ENCODE measurements at places on chromosomes 6 and 20.

DNA sequence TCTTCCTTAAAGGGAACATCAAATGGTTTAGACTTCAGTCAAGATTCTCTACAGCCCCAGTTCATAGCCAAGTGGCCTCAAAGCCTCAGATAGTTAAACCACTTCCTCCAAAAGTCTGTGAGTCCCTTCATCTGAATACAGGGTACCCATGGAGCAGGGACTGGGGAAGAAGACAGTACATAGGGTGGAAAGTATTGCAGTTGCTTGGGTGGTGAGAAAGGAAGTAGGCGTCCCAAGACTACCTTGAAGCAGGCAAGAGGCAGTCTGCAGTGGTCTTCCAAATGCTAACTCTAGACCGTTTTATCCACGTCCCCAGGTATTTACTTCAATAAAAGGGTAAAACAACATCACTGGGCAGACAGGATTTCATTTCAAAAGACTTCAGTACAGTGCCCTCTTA, 2.0 kb downstream of the FYN start:
- no peak for DNase-seq

GRCh38 chr6:76124018-76124417, 51.6 kb upstream of the IMPG1 start:
- DNase-seq, result no peak

DNA sequence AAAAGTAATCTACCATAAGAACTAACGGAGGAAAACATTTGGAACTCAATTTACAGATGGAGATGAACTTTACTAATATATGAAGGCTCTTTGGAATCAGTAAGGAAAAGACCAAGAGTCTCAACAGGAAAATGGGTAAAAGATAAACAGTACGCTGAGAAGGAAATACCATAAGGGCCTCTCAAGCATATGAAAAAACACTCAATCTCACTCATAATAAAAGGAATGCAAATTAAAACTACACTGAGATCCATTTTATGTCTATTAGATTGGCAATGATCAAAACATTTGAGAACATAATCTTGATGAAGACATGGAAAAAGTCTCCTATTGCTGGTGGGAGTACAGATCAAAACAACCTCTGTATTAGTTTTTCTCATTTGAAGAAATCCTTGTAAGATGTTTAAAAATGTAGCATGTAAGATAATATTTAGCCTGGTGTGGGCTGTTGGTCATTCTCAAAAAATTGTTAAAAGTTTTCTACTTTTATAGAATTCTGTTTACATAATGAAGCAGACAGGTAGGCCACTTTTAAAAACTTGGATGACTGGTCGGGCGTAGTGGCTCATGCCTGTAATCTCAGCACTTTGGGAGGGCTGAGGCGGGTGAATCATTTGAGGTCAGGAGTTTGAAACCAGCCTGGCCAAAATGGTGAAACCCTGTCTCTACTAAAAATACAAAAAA, 14.5 kb downstream of the REV3L start:
- no peak for DNase-seq

DNA sequence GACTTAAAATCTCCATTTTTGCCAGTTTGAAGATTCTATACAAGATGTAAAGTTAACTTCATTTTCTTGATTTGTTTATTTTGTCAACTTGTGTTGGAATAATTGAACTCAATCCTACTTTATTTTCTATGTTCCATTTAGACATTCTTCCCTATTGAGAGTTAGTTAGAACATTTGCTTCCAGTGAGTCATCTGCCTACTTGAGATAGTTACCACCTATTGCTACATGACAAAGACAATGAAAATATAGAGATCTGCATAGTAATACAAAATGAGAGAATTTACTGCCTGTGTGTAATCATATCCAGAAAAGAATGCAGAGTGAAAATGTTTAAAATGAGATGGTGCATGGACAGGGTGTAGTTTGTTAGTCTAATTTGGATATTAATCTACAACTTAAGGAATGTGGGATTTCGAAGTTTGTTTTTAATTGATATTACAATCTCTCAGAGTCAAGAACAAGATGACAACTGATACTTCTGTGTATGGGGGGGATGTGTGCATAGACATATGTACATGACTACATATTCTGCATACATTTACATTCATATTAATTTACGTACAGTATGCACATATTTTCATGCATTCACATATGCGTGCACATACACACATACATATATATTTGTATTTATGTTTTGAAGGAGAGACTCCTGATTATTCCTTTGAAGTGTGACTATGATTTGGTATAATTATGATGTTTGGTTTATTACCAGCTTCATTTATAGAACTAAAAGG, 420.1 kb downstream of the NKAIN2 start:
- no peak for DNase-seq

DNA sequence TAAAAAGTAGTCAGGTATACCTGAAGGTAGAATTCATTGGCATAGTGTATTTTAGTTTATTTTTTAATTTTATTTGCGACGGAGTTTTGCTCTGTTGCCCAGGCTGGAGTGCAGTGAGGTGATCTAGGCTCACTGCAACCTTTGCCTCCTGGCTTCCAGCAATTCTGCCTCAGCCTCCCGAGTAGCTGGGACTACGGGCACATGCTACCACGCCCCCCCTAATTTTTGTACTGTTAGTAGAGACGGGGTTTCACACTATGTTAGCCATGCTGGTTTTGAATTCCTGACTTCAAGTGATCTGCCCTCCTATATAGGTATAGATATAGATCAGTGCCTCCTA, 102.8 kb upstream of the PRSS16 start:
- no peak for DNase-seq

DNA sequence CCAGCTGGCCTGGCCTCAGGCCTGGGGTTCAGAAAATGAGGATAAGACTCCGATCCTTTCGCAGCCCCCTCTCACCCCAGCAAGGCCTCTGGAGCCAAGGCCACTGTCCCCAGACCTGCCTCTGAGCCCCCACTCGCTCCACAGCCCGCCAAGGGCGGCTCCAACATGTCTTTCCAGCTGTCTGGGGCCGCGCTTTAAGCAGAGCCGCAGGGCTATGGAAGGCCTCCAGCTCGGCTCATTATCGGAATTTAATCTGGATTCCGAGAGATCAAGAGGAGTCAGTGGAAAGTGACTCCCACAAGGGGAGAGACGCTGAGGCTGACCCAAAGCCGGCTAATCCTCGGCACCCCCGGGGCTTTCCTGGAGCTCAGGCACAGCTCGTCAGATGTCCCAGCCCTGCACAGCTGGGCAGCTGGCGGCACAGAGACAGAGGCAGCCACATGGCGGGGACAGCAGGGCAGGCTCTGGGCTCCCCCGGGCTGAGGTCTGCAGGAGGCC, 41.8 kb downstream of the BMP7 start:
- DNase-seq, result no peak

- DNase-seq, result no peak
These were observed 3.7 kb downstream of the FOXF2 start for GRCh38 chr6:1392813-1393640.

- no peak for DNase-seq
These were observed 189.3 kb upstream of the ARG1 start for GRCh38 chr6:131383421-131384411.

DNA sequence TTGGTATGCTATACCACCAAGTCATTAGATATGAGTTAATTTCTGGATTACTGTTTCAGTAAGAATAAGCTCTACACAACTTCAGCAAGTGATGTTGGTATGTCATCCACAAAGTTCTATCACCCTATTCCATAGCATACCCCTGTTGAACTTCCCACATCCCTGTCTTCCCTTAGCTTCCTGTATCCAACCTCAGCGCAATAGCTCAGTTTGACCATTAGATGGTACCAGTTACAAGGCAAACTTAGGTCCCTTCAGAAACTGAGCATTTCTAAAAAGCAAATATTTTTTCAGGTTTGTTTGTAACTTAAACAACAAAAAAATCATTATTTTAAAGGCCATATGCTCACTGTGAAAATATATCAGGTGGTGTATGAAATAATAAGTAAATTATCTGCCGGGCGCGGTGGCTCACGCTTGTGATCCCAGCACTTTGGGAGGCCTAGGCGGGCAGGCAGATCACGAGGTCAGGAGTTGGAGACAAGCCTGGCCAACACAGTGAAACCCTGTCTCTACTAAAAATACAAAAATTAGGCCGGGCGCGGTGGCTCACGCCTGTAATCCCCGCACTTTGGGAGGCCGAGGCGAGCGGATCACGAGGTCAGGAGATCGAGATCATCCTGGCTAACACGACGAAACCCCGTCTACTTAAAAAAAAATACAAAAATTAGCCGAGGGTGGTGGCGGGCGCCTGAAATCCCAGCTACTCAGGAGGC, 8.8 kb upstream of the MOG start:
- DNase-seq, result no peak

- DNase-seq, result no peak
These were observed 115.7 kb downstream of the RWDD2A start for GRCh38 chr6:83308833-83309232.

GRCh38 chr20:9532069-9532838, 17.9 kb downstream of the LAMP5 start:
- DNase-seq, result no peak

DNA sequence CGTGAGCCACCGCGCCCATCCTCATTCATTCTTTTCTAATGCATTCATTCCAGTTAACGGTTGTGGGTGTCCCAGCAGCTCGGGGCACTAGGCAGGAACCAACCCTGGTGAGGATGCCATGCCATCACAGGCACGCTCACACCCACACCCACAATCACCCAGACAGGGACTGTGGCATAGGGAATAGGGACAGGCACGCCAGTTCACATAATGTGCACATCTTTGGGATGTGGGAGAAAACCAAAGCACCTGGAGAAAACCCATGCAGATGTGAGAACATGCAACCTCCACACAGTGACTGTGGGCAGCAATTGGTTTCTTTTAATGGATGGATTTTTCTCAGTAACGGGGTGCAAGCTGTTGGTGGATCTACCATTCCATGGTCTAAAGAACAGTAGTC, 64.3 kb downstream of the IRF4 start:
- no peak for DNase-seq

DNA sequence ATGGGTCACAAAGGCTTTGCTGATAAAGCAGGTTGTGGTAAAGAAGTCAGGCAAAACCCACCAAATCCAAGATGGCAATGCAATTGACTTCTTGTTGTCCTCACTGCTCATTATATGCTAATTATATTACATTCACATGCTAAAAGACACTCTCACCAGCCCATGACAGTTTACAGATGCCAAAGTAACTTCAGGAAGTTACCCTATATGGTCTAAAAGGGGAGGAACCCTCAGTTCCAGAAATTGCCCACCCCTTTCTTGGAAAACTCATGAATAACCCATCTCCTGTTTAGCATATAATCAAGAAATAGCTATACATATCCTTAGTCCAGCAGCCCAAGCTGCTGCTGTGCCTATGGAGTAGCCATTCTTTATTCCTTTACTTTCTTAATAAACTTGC, 501.1 kb downstream of the MEI4 start:
- DNase-seq, result no peak

GRCh38 chr6:42190554-42191183, 4.1 kb downstream of the GUCA1B start:
- DNase-seq, result no peak

- DNase-seq, result no peak
These were observed 460.3 kb downstream of the UTRN start for GRCh38 chr6:144745439-144745838.

DNA sequence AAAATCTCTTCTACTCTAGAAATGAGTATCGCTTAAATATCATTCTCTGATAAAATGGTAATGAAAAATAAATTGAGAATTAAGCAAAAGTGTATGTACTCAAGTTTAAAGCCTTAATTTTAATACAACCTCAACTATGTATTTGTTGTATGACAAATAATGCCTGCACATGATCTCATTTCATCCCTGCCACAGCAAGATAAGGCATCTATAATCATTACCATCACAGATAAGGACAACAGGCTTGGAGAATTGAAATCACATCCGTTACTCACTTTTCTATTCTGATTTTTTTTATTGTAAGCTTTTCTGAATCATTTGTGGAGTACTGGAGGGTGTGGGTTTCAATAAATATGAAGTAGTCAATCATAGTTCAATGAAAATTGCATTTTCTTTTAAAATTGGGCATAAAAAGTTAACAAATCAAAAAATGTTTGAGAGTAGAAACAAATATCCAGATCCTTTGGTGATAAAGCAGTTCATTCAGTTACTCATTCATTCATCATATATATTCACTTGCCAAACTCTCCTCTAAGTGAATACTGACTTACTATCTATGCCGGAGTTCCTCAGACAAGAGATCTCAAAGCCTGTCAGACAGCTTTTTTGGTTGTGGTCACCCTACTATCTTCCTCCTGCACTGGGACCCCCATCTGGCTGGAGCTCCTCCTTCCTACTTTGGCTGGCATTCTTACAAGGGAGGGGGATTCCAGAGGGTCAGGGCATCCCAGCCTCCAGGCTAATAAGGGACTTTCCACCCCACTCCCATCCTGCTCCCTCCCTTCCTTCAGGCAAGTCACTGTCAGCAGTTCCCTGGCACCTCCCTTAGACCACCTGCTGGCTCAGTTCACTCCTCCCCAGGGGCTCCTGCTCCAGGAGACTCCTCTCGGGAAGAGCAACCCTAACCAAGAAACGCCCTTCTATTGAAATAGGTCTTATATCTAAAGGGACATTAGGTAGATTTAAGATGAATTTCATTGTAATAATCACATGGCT, 118.6 kb downstream of the OGFRL1 start:
- DNase-seq, result peak; percentile 9

DNA sequence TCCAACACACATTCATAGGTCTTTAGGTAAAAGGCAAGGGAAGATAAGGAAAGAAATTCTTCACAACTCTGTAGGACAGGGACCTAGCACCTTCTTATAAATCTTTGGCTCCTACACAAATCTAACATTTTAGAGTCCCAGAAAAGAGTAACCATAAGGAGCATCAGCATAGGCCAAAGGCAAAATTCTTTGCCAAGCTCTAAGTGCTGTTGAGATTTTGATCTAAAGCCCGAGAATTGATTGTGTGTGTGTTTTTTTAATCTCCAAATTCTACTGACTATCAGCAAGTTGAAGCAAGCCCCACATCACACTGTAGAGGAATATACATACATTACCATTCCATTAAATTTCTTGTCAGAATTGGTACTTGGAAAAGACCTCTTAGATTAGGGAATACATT, 233.6 kb downstream of the BTBD9 start:
- DNase-seq, result no peak

GRCh38 chr6:89023591-89024441, 56.7 kb upstream of the PNRC1 start:
- DNase-seq, result no peak

DNA sequence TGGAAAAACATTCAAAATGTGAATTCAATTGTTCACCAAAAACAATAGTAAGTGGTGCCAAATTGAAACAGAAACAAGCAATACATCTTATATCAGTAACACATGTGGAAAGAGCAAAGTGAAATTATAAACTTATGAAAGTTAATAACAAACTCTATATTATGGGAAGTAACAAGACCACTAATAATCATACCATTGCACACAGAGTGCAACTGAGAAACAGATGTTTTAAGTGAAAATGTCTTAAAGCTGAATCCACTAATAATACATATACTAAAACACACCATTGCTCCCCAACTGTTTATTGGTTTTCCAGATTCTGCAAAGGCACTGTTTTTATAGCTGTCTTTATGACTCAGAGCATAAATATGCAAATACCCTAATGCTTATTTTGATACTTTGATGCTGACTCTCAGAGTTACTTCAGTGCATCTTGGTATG, 292.3 kb downstream of the RFPL4B start:
- no peak for DNase-seq

All from HEK293T (cell line).